ENCODE measurements at places on chromosomes 4 and X.

DNA sequence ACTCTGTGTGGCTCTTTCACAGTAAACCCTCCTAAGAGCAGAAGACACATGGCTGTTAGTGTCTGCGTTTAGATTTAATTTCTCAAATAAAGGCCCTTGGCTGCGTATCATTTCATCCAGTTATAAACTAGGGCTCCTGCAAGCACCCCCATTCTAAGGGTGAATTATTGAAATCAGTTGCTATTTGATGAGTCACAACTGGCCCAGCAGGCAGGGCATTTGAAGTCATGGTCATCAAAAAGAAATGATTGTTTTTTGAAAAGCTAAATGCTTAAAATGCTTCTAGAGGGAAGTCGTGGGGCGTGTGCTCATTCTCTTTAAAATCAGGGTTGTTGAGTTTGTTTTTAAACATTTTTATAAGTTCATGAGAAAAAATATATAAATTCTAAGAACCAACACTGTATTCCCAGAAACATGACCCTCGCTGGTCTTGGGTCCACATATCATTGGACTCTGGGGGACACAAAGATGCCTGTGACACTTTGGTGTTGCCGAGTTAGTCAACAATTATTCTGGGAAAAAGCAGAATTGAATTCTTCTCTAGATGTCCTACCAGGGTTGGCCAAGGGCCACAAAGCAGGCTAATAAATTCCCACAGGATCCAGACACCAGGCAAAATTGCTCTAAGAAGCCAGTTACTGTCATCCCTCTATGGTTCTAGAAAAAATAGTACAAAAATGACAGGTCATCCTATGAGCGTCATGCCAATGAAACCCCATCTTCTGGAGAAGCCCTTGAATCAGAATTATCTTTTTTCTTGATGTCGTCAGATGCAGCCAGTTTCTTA lies 99.5 kb upstream of the MYOZ2 start:
- no peak for DNase-seq

- DNase-seq: no peak
Observed at GRCh38 chrX:45323387-45323786, 122.7 kb upstream of the DIPK2B start.

- DNase-seq: no peak
Observed at GRCh38 chr4:123597586-123597985, 201.0 kb downstream of the SPRY1 start.

DNA sequence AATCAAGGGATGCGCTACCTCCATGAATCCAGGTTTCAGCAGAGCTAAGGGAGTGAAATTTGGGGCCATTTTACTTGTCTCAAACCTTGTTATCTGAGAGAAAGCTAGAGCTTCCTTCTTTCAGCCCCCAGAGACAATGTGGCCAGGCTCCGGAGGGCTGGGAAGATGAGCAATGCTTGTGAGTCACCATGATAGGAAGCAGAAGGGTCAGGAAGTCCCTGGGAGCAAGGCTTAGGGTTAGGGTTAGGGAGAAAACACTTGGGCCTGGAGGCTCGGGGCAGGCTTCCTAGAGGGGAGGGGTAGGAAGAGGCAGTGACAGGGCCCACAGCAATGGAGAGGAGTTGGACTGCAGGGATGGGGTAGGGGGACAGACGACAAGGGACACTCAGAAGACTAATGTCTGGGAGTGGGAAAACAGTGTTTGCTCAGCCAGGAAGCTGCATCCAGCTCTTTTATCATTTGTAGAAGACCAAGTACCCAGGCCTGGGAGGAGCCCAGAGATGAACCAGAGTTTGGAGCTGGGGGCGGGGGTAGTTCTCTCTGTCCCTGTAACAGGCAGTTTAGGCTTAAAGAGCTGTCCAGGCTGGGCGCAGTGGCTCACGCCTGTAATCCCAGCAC lies 16.4 kb upstream of the PORCN start:
- DNase-seq: no peak

DNA sequence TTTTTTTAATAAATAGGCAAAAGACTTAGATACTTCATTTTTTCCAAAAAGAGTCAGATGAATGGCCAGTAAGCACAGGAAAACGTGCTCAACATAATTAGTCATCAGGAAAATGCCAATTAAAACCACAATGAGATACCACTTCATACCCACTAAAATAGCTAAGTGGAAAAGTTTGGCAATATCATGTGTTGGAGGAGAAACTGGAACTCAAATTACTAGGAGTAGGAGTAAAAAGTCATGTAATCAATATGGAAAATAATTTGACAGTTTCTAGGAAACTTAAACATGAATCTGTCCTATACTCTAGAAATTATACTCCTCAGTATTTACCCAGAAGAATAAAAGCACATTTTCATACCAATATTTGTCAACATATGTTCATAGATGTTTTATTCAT lies 449.8 kb downstream of the INPP4B start:
- no peak for DNase-seq

DNA sequence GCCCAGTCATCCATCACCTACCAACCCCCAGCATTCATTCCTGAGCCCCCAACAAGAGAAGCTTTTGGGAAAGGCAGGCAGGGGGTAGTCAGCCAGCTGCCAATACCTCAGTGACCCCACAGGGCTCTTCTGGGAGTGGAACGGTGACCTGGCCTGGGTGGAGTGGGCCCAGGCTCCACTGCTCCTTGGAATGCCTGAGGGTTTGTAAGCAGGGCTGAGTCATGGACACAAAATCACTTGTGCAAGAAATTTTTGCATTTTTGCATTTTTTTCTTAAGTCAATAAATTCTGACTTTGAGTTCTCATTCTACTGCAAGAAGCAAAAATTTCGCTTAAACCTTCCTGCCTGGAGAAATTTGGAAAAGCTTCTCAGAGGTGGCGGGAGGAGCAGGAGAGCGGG lies 18.5 kb downstream of the SORCS2 start:
- no peak for DNase-seq

DNA sequence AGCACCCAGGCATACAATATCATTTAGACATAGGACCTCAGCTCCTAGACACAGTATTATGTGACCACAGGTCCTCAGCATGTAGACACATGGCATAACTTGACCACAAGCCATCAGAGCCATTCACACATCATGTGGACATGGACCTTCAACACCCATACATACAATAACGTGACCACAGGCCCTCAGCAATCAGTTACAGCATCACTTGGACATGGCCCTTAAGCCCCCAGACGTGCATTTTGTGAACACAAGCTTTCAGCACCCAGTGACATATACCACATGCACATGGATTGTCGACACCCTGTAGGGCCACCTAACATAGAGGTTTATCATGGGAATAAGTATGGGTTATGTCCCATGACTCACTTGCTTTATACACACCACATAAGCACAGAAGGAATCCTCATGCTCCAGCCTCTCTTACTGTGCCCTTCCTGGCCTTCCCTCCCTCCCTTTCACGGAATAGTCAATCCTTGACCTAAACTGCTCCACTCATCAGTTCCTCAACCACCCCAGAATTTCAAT lies 1.9 kb downstream of the TSPYL2 start:
- DNase-seq: no peak

DNA sequence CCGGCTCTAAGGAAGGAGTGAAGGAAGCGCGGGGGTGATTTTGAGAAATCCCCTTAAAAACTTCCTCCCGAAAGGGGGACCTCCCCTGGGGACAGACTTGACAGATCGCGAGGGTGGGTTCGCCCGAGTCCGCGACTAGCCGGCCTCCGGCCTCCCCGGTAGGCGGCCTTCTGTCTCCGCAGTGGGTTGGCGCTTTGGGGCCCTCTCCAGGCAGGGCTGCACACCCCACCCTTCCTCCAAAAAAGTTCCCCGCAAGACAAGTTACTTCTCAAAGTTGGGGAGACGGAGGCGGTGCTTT lies 24.8 kb downstream of the HOPX start:
- DNase-seq: peak; percentile 32

DNA sequence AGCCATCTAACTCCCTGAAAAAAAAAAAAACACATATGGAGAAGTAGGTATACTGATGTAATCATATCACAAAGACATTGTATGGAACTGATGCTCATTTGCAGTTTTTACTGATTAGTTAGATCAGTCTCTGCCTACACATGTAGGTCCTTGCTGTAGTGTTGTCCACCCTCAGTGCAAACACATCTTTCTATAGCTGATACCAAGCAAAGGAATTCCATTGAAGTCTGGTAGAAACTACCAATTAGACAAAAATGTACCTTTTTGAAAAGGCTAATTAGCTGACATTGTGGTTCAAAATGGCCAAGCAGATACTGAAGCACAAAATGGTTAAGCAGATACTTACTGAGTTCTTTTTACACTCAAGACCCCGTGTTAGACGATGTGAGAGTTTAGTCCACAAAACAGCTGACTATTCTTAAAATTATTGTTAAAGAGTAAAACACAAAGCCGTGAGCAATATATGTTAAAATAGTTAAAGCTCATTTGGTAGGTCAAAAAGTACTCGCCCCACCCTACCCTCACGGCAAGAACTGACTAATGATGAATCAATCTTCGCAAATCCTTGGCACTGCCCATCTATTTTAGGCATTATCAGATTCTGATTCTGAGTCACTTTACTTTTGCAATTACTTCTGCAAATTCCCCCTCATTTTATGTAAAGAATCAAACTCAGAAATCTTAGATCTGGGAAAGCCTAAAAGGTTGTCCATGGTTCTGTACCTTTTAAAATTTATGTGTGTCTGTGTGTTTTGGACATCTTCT lies 40.4 kb downstream of the COL4A6 start:
- no peak for DNase-seq

DNA sequence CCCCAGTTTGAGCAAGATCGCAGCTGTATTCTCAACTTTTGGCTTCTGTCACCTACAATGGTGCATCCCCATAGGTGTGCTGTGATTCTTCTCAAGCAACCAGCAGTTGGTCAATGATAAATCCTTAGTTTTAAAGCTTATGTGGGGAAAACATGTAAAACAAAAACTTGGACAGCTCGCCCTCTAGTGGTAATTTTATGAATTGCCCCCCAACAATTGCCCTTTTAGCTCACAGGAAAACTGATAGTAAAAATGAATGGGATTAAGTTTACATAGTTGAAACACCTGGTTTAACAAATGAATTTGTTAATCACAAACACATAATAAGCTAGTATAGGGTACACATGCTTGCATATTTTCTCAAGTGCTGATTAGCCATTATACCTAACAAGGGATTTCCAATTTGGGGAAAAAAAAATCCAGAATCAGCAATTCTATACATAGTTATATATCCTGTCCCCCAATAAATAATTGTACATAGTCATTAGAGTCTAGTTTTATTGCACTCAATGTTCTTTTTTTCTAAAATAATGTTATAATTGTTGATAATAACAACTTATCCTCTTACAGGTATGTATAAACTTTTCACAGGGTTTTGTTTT lies 30.1 kb downstream of the TEX13A start:
- DNase-seq: peak; percentile 6

DNA sequence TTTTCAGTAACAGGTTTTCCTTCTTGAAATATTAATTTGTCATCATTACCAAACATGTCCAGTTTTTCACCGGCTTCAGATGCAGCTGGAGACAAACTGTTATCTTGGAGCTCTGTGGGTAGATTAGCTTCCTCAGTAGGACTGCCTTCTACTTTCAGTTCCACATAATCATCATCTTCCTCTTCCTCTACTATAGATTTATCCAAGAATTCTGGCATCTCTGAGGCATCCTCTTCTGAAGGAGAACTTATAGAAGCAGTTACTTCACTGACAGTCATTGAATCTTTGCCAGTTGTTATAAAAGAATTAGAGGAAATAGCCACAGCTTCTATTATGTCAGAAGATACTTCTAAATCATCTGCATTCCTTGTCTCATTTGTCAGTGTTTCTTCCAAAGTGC lies 162.9 kb downstream of the LRBA start:
- no peak for DNase-seq

DNA sequence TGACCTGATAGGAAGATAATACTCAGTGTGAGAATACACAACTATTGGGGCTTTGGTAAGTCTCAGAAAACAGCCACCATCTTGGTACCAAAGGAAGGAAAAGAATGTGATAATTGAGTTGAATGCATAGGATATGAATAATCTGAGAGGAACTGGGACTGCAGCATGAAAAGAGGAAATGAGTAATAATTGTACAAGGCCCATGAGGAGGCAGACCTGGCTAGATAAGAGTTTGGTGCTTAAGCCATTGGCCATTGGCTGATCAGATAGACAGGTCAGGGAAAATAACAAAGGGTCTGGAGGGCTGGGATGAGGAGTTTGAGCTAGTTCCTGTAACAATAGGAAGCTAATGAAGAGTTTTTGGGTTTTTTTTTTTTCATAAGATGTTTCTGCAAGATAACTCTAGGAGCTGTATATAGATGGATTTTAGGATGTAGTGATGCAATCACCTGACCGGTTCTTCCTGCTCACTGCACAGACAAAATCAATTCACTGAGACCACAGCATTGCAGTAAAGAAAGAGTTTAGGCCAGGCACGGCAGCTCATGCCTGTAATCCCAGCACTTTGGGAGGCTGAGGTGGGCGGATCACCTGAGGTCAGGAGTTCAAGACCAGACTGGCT lies 5.3 kb upstream of the TRMT2B start:
- DNase-seq: no peak

DNA sequence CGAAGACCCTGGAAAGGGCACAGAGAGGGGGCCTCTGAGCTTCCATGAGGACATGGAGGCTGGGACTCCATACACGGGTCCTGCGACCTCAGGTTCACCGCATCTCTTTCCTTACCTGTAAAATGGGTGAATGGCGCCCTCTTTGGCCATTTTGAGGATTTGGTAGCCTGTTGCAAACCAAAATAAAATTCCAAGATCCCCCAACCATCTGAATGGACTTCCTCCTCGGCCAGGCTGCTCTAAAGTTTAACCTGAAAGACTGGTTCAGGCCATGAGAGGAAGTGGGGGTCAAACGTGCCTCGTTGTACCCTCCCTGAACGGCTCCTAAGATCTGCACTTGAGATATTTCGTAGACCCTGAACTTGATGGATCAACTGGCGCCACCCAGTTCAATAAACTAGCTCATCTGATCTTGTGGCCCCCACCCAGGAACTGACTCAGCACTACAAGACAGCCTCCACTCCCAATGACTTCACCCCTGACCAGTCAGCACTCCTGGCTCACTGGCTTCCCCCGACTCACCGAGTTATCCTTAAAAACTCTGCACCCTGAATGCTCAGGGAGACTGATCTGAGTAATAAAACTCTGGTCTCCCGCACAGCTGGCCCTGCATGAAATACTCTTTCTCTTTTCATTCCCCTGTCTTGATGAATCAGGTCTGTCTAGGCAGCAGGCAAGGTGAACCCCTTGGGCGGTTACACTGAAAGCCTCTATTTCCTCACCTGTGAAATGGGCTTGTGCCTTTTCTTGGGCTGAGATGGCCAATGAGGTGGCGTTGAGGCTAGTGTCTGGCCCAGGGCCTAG lies 32.9 kb upstream of the GPR78 start:
- peak; percentile 39 for DNase-seq

DNA sequence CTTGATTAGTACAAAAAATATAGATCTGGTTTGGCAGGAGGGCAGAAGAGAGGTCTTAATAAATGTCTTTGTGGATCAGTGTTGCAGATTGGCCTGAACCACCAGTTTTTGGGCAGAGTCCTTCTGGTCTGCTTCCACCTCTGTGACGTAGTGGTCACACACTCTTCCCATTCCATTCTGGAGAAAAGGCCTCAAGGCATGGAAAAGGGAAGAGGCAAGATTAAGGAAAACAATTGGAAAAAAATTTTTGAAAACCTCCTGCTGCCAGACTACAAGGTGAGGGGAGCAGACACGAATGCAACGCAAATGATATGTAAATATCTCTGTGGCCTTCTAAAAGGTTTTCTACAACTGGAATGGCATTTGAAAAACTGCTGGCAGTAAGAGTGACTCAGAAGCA lies 24.3 kb upstream of the FAM47C start:
- DNase-seq: no peak

- no peak for DNase-seq
Observed at GRCh38 chr4:7535094-7535493, 100.4 kb upstream of the PSAPL1 start.

- DNase-seq: no peak
Observed at GRCh38 chr4:75844151-75844662, 58.0 kb downstream of the PPEF2 start.

Data from endothelial cell (in vitro differentiated cells).